Cardiac muscle cell (in vitro differentiated cells and primary cell): ENCODE measurements at places on chromosomes 3 and 15. TPM values are rescaled to one million over a fixed set of nuclear protein-coding genes. Genes with fewer than 3 reads are reported as not detected.

The DISP2 gene
- 0.05 TPM in 1 of 2 replicates, not detected in the other for polyA plus RNA-seq

The CEP152 gene
- polyA plus RNA-seq = 2.7 and 4.7 TPM in 2 replicates

The NAA50 gene
- polyA plus RNA-seq = 66.5 and 98.4 TPM in 2 replicates

The MINAR1 gene
- polyA plus RNA-seq = 0.26 and 0.36 TPM in 2 replicates

The CKMT1B gene
- 3.3 and 6.5 TPM in 2 replicates for polyA plus RNA-seq

The SLC51A gene
- polyA plus RNA-seq = 3.9 and 5.1 TPM in 2 replicates

The MAP6D1 gene
- polyA plus RNA-seq = 10.2 and 10.3 TPM in 2 replicates

The TMEM202 gene
- polyA plus RNA-seq = not detected in 2 replicates

The C3orf22 gene
- not detected in 2 replicates for polyA plus RNA-seq

The COL6A6 gene
- 0.15 and 0.41 TPM in 2 replicates for polyA plus RNA-seq

The SKOR1 gene
- 0.24 TPM in 1 of 2 replicates, not detected in the other for polyA plus RNA-seq

The ZPLD1 gene
- 0.42 TPM in 1 of 2 replicates, not detected in the other for polyA plus RNA-seq

GRCh38 chr15:80415358-80415670 is 11.1 kb downstream of the ARNT2 start:
- no peak overlapping the region for H3K27ac ChIP-seq
- no peak for DNase-seq
- no peak overlapping the region for H3K4me3 ChIP-seq

DNA sequence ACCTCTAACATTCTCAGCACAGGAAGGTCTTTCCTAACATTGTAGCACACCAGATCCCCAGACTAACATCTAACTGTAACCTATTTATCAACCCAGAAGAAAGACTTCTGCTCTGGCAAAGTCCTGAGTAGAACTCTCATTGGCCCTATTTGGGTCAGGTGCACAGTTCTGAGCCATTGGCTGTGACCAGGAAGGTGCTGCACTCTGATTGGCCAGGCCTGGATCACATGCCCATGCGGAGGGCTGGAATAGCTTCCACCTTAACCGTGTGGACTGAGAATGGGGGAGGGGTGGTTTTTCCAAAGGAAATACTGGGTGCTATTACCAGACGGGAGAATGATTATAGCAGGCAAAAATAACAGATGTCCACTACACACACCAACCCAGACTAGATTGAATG is 11.5 kb downstream of the FEZF2 start:
- H3K36me3 ChIP-seq = no peaks in the 10 kb centered on the region
- no peak overlapping the region for H3K27ac ChIP-seq
- peaks cover 97% of the 10 kb centered on the region for H3K27me3 ChIP-seq

- no peak within 1 kb of the TSS for H3K27ac ChIP-seq
- H3K36me3 ChIP-seq = no peaks in the 10 kb centered on the region
- H3K27me3 ChIP-seq = peaks cover 92% of the 10 kb centered on the region
- H3K4me1 ChIP-seq = peaks cover 9% of the 10 kb centered on the region
- peak within 1 kb of the TSS; percentile 30 for H3K4me3 ChIP-seq
These were observed at the start of gene HRH1 for GRCh38 chr3:11154036-11154952. Gene HRH1, plus strand, starts transcription at chr3:11154493. Its CDS starts 104,545 bp downstream, at chr3:11259038.

GRCh38 chr3:98734735-98735134 is 28.4 kb upstream of the ST3GAL6 start:
- peak overlapping the region; percentile 92 for H3K27ac ChIP-seq
- peak overlapping the region; percentile 76 for H3K4me3 ChIP-seq
- H3K36me3 ChIP-seq = no peaks in the 10 kb centered on the region
- no peaks in the 10 kb centered on the region for H3K27me3 ChIP-seq
- peaks cover 24% of the 10 kb centered on the region for H3K4me1 ChIP-seq
- peak; percentile 58 for DNase-seq

DNA sequence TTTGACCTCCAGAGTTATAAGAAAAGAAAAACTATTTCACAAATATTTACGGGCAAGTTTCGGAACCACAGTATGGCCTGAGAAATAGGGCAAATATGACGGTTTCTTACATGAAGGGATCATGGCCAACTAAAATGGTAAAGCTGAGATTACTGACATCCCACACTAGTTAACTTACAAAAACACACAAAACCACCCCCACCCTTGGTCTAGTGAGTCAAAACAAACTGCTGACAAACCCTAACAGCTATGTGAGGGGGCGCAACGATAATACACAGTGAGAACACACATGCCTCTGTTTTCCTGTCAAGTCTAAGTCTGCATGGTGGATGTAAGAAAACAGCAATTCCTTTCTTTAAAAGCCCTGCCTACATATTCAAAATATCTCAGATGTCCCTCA is 32.3 kb downstream of the CBLB start:
- H3K27ac ChIP-seq = peak overlapping the region; percentile 58
- H3K27me3 ChIP-seq = no peaks in the 10 kb centered on the region
- no peaks in the 10 kb centered on the region for H3K36me3 ChIP-seq
- H3K4me1 ChIP-seq = peaks cover 21% of the 10 kb centered on the region

DNA sequence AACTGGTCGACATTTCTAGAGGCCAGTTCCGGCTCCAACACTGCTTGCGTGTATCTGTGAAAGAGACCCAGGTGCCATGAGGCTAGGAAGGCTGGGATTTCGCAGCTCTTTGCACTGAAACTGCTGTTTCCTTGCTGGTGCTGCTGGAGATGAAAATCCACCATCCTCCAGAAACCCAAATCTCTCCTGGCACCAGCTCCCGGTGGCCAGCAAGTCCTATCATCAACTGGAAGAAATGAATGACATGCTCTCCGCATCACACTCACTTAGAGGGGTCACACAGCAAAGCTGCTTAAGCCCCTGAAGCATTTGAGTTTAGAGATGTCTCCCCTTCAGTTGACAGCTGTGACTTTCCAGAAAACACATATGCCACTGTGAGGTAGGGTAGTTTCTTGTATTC is 471.8 kb upstream of the PROK2 start:
- DNase-seq = no peak
- H3K27me3 ChIP-seq = no peaks in the 10 kb centered on the region
- H3K27ac ChIP-seq = peak overlapping the region; percentile 89
- H3K36me3 ChIP-seq = no peaks in the 10 kb centered on the region

- H3K4me1 ChIP-seq = peaks cover 3% of the 10 kb centered on the region
- DNase-seq = peak; percentile 34
- no peak overlapping the region for H3K4me3 ChIP-seq
- H3K27ac ChIP-seq = no peak overlapping the region
- no peaks in the 10 kb centered on the region for H3K27me3 ChIP-seq
These were observed 97.7 kb upstream of the PHLDB2 start for GRCh38 chr3:111761309-111761795.

DNA sequence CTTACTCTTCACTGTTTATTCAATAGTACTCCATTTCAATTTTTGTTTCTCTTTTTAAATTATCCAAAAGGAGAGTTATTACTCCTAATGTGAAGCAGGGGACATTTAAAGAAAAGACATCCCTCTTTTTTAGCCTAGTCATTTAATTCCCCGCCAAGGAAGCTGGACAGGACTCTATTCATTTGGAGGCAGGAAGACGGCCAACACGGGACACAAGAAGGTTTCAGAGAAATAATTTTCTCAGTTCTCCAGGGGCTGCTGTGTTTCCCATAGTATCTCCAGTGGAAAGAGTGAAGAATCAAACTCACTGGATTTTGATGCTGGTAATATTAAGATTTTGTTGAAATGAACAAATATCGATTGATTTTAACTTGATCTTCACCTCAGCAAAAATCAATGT is 833.7 kb downstream of the ROBO2 start:
- H3K4me1 ChIP-seq = no peaks in the 10 kb centered on the region
- no peak overlapping the region for H3K4me3 ChIP-seq
- no peaks in the 10 kb centered on the region for H3K36me3 ChIP-seq
- H3K27ac ChIP-seq = no peak overlapping the region
- DNase-seq = no peak

DNA sequence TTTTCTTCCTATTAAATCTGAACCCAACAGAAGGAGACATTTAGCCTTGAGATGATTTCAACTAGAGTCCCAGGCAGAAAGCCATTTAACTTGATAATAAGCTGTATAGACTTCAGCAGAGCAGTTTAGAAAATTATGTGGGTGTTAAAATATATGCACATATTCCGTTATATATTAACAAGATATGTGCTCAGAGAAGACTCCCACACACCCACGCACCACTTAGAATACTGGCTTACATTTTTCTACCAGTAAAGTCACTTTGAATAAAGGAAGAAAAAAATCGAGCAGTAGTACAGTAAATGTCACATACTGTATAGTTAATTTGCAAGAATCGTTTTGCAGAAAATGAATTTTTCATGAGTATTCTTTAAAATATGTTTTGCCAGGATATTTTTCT is 599.3 kb downstream of the FGF12 start:
- DNase-seq = no peak
- H3K36me3 ChIP-seq = no peaks in the 10 kb centered on the region
- no peaks in the 10 kb centered on the region for H3K27me3 ChIP-seq
- no peaks in the 10 kb centered on the region for H3K4me1 ChIP-seq
- H3K4me3 ChIP-seq = no peak overlapping the region

GRCh38 chr3:60178931-60179653 is 1072.2 kb downstream of the FHIT start:
- no peaks in the 10 kb centered on the region for H3K36me3 ChIP-seq
- no peak overlapping the region for H3K4me3 ChIP-seq
- H3K27me3 ChIP-seq = no peaks in the 10 kb centered on the region
- DNase-seq = no peak

- H3K4me1 ChIP-seq = no peaks in the 10 kb centered on the region
- no peak overlapping the region for H3K4me3 ChIP-seq
- no peak overlapping the region for H3K27ac ChIP-seq
- no peaks in the 10 kb centered on the region for H3K27me3 ChIP-seq
- H3K36me3 ChIP-seq = no peaks in the 10 kb centered on the region
These were observed 245.0 kb downstream of the ZMAT3 start for GRCh38 chr3:178826435-178827123.

- H3K36me3 ChIP-seq = no peaks in the 10 kb centered on the region
- no peaks in the 10 kb centered on the region for H3K27me3 ChIP-seq
- H3K4me1 ChIP-seq = no peaks in the 10 kb centered on the region
These were observed 133.7 kb upstream of the BCL6 start for GRCh38 chr3:187878772-187879518.

DNA sequence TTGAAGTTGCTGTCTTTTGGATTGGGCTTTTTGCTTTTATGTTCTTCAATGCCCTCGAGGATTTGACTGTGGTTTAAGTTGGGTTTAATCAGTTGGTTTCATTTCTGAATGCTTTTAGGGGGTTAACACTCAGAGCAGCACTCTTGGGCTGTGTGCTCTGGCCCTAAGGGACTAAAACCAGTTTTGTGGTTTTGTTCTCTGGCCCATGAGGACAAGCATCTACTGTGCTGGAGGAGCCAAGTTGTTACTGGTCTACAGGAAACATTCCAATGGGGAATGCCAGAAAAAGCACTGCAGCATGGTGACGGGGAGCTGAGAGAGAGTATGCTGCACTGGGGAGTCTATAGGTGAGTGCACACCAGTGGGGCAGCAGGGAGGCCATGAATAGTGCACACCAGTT is 596.9 kb downstream of the ZBBX start:
- no peaks in the 10 kb centered on the region for H3K27me3 ChIP-seq
- no peak overlapping the region for H3K4me3 ChIP-seq
- DNase-seq = no peak
- no peaks in the 10 kb centered on the region for H3K4me1 ChIP-seq

GRCh38 chr3:188929137-188929536 is 242.6 kb upstream of the TPRG1 start:
- no peaks in the 10 kb centered on the region for H3K36me3 ChIP-seq
- H3K27ac ChIP-seq = no peak overlapping the region
- peak; percentile 36 for DNase-seq
- peaks cover 5% of the 10 kb centered on the region for H3K4me1 ChIP-seq
- H3K27me3 ChIP-seq = no peaks in the 10 kb centered on the region

DNA sequence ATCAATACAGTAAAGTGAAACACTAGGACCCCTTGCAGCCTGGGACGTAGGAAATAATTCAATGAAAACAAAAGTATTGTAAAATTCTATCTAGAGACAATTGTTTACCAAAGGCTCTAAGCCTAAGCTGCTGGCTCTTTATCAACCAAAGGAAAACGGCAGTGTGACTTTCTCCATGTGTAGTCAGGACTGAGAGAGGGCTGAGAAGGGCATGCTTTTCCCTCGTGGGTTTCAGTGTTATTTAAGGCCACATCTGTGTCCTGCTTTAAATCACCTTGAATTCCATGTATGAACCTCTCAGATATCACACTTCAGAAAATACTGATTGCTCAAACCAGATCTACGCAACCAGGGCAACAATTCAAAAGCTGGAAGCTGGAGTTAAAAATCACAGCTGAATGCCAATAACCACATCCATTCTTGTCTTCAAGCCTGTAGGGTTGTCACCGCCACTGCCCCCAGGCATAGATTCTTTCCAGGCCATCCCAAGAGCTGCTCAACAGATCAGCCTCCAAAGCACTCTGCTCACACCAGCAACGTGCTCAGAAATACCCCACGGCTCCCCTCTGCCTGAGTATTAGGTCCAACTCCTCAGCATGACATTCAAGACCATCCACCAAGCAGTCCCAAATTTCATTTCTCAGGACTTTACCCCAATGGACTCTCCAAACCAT is 124.0 kb downstream of the SRGAP3 start:
- DNase-seq = peak; percentile 8
- H3K27ac ChIP-seq = no peak overlapping the region
- no peaks in the 10 kb centered on the region for H3K36me3 ChIP-seq
- no peaks in the 10 kb centered on the region for H3K27me3 ChIP-seq
- H3K4me3 ChIP-seq = no peak overlapping the region
- no peaks in the 10 kb centered on the region for H3K4me1 ChIP-seq

DNA sequence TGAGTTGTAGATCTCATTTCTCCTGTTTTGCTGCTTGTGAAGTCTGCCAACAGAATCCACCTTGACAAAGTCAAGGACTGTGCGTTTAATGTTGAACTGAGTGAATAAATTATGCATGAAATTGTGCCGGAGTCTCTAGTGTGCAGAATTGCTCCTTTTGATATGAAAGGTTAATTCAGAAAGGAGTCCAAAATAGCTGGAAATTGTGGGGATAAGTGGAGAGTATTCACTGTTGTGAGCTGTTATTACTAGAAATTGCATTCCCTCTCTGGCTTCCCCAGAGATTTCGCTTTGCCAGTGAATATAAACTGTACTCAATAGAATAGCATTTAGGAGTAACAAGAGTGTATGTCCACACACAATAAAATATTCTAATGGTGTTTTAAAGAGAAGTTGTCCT is 43.1 kb downstream of the SAMMSON start:
- H3K27me3 ChIP-seq = no peaks in the 10 kb centered on the region
- no peak for DNase-seq
- no peak overlapping the region for H3K4me3 ChIP-seq
- no peaks in the 10 kb centered on the region for H3K4me1 ChIP-seq
- no peak overlapping the region for H3K27ac ChIP-seq
- no peaks in the 10 kb centered on the region for H3K36me3 ChIP-seq

DNA sequence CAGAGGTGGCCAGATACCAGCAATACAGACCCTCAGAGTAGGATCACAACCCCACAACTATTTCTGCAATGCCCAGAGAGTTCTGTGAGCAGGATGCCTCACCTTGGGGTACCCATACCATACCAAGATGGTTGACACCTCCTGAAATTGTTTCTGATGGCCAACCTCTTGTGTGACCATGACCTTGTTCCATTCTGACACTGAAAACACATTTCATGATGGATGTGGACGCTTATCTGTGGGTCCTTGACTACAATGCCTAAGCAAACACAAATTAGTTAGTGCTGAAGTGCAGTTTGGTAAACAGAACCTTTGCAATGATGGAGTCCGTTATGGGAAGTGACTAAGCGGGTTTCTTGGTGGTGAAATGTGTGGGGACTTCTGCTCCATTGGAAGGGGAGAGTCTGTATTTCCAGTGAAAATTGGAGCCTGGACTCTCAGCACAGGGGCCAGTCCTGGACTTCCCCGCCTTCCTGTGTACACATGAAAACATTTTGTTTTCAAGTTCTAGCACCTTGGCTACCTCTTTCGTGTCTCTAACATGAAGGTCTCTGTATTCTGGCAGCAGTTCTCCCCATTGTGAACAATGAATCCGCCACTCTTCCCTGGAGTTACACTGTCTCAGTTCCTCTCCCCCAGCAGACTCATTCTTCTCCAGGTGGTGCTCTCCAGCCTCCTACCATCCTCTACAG is 106.2 kb downstream of the XXYLT1 start:
- no peak for DNase-seq
- H3K27me3 ChIP-seq = no peaks in the 10 kb centered on the region
- H3K4me3 ChIP-seq = no peak overlapping the region
- peaks cover 4% of the 10 kb centered on the region for H3K4me1 ChIP-seq
